ENCODE measurements at places on chromosomes 3 and 15.
A peak's percentile ranks its signal among the peaks of the same experiment; 100 is the strongest.

- no peak for DNase-seq
Measured at GRCh38 chr15:99247062-99247461, 2.3 kb downstream of the TTC23 start.

GRCh38 chr3:194482196-194482593 lies 4.6 kb downstream of the ATP13A3 start:
- DNase-seq: no peak

GRCh38 chr15:58988006-58988785 lies 733 bp downstream of the RNF111 start:
- peak; percentile 75 for DNase-seq

- no peak for DNase-seq
Measured at GRCh38 chr15:100096700-100097099, 245.1 kb downstream of the ADAMTS17 start.

DNA sequence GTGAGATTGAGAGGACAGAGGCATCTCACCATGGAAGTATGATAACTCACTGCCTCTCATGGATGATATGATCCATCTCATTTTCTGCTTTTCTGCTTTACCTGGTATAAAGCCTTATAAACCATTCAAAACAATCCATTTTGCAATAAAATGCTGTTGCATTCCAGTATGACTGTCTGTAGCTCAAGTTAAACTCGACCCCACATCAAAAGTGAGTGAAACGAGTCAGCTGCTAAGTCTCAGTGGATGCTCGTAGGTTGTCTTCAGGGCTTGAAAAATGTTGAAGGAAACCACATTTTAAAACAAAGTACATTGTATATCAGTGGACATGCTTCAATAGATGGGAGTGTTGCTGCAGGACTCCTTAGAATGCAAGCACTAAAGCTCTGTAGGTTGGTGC lies 839.0 kb downstream of the TUSC7 start:
- DNase-seq: no peak

- no peak for DNase-seq
Measured at GRCh38 chr15:93152951-93153350, 63.9 kb upstream of the RGMA start.

- DNase-seq: no peak
Measured at GRCh38 chr15:27679203-27679602, 419.9 kb downstream of the OCA2 start.

- no peak for DNase-seq
Measured at GRCh38 chr3:127053979-127054378, 71.1 kb downstream of the PLXNA1 start.

GRCh38 chr3:72903004-72903403 lies 15.2 kb downstream of the GXYLT2 start:
- no peak for DNase-seq

GRCh38 chr15:69731081-69731330 lies 278.4 kb downstream of the RPLP1 start:
- no peak for DNase-seq

DNA sequence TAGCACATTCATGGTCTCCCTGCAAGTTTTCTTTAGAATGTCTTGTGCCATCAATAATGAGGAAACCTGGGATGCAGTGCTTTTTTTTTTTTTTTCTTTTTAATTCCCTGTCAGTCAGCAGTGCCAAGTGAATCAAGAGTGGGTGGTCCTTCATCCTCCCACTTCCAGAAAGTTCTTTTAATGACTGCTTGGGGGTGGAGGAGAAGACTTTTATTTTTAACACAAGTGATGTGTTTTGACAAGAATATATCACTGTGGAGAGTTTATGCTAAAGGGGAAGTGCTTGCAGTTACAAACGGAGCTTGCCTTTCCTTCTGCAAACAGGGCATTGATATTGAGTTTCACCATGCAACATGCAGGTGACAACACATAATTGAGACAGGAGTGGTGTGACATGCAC lies 69.7 kb downstream of the CACNA2D3 start:
- DNase-seq: no peak

GRCh38 chr3:172530101-172530561 lies 6.9 kb upstream of the TNFSF10 start:
- DNase-seq: no peak

- DNase-seq: peak; percentile 31
Measured at GRCh38 chr15:95291898-95292472, 1038.5 kb upstream of the NR2F2 start.

- no peak for DNase-seq
Measured at GRCh38 chr3:45509038-45509767, 85.3 kb upstream of the LIMD1 start.

DNA sequence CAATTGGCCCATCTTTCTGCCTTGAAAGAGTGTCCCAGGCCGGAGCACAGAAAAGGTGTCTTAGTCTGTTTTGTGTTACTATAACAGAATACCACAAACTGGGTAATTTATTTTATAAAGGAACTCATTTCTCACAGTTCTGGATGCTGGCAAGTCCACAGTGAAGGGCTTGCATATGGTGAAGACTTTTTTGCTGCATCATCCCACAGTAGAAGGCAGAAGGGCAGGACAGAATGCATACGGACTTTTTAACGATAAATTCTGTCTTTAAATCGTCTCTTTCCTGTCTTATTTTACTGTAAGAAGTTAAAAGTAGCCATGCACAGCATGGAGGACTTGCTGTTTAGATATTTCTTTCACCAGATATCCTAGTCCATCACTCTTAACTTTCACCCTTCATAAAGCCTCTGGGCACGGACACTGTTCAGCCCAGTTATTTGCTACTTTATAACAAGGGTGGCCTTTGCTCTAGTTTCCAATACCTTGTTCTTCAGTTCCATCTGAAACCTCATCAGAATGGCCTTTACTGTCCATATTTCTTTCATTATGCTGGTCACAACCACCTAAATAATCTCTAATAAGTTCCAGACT lies 10.3 kb upstream of the EIF1B start:
- DNase-seq: no peak

- DNase-seq: no peak
Measured at GRCh38 chr3:5787861-5788488, 600.5 kb downstream of the EDEM1 start.

DNA sequence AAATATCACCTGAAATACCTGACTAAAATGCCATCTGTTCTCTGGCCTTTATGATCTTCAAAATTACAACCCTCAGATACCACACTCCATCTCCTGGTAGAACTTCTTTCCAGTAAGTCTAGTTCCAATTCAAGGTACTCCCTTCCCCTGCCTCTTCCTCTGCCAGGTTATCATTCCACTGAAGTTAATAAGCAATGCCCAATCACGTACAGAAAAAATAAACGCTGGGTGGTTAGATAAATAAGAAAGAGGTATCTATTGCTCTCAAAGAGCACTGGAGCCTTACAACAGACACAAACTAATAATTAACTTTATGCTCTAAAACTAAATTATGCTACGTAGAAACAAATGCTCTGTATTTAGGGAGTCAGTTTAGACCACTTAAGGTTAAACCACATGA lies 112.5 kb downstream of the MYO9A start:
- DNase-seq: no peak

DNA sequence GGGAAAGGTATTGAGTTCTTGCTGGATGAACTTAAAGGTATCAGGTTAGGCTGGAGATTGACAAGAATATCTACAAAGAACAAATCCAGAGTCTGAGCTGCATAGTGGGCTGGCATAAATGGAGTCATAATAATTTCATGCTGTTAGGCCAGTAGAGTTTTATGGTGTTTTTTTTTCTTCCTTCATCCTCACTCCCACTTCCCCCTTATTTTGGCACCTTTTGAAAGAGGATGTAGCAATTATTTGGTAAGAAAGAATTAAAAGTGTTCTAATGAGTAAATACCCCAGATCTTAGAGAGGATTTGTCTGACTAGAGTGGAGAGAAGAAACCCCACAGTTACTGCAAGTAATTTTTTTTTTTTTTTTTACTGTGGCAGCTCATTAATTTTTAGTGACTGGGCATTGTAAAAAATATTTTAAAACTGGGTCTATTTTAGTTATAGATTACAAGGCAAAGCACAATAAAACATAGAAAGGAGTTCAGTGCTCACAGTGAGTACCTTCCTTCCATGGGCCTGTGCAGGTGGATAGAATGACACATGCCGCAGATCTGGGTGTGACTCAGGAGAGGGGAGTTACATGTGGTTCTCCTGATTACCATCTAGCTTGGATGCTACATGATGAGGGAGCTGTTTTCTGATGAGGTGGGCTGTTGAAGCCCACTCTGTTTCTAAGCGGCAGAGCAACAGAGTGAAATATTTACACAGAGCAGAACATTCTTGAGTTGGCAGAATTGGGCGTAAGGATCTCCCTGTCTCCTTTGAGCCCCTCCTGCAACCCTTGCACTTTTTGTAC lies 5.3 kb downstream of the EDEM1 start:
- DNase-seq: no peak

DNA sequence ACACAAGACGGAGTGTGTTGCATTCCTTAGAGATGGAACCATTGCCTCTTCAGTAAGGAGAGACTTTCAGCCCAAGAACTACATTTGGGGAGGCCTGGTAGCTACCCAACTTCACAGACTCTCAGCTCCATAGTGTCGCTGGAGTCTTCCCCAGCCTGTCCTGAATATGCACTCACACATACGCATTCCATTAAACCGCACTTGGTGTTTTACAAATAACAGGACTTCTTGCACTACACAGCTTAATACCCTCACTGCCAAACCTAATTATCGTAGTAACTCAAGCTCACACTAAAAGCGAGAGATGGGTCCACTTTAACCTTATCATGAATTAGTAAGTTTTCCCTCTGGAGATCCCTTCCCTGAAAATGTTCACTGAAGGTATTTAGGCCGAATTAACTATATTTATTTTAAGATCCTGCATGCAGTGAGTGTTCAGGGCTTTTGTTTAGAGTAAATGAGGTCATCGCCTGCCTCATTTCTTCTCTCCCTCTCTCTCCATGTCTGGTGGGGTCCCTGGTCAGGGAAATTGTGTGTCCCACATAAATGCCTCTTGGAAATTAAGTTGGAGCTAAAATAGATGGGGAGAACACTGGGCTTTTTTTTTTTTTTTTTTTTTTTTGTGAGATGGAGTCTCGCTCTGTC lies 171.9 kb downstream of the FAM43A start:
- DNase-seq: no peak

DNA sequence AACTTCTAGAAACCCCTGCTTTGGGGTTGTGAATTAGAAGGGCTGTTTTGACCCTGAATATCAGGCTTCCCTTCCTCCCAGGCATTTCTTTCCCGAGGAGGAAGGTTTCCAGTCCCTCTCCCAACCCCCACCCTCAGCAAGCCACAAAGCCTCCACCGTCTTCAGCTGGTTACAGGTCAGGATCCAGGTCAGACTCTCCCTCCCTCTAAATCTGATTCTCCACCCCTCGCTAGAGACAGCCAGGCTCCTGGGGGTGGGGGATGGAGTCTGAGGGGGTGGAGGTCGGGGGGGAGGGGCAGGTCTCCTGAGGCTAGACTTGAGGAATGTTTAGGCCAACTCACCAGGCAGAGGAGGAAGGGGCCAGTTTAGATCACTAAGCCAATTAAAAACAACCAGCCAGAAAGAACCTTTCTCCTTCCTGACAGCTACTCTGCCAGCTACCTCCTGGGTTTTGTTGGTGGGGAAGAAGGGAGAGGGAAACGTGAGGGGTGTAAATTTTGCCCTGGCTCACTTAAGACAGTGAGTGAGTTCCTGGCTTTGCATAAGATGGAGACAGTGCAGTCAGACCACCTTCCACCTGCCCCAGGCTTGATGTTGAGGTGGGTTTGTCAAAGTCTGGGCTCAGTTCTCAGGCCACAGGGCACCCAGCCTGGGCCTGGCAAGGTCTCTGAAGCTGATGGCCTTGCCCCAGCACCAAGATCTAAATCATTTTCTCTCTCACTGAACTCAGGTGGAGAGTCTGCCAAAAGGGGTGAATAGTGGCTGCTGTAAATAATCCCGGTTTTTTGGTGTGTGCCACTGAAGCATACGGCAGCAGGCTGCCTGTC lies 19.5 kb downstream of the BMF start:
- no peak for DNase-seq

DNA sequence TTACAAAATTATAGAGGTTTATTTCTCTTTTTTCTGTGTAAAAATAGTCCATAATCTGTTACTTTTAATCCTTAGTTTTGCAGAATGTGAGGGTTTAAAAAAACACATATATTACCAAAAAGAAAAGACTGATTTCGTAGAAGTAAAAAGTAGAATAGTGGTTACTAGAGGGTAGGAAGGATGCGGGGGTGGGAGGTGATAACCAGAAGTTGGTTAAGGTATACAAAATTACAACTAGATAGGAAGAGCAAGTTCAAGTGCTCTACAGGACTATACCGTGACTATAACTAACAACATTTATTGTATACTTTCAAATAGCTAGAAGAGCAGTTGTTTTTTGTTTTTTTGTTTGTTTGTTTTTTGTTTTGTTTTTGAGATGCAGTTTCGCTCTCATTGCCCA lies 16.1 kb downstream of the CASR start:
- no peak for DNase-seq

DNA sequence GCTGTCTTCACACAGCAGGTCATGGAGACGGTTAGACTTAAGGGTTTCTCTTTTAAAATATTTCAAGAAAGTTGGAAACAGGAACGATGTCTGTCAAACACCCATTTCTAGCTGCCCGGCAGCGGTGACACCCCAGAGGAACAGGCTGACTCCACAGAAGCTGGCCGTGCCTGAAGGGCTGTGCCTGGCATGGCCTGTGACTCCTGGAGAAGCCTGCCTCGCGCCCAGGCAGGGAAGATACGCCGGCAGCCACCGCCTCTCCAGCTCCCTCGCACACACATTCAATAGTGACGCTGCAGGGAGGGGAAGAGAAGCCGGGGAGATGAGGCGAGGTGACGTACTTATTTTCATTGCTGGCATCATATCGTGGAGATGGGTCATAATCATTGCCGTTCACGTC lies 59.9 kb downstream of the PCSK6 start:
- DNase-seq: no peak

- DNase-seq: no peak
Measured at GRCh38 chr3:68458581-68458980, 473.8 kb downstream of the TAFA4 start.

DNA sequence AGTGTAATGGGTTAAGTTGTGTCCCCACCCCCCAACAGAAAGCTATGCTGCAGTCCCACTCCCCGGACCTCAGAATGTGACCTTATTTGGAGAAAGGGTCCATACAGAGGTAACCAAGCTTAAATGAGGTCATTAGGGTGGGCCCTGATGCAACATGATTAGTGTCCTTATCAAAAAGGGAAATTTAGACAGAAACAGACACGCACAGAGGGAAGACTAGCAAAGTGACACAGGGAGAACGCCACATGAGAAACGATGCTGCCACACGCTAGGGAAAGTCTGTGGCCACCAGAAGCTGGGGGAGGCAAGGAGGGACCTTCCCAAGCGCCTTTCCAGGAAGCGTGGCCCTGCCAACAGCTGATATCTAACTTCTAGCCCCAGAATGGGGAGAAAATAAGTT lies 65.4 kb downstream of the RPN1 start:
- no peak for DNase-seq

Measured in GM10248 (cell line).